ENCODE measurements at places on chromosomes 1 and 21. TPM values are rescaled to one million over a fixed set of nuclear protein-coding genes. Genes with fewer than 3 reads are reported as not detected.

DNA sequence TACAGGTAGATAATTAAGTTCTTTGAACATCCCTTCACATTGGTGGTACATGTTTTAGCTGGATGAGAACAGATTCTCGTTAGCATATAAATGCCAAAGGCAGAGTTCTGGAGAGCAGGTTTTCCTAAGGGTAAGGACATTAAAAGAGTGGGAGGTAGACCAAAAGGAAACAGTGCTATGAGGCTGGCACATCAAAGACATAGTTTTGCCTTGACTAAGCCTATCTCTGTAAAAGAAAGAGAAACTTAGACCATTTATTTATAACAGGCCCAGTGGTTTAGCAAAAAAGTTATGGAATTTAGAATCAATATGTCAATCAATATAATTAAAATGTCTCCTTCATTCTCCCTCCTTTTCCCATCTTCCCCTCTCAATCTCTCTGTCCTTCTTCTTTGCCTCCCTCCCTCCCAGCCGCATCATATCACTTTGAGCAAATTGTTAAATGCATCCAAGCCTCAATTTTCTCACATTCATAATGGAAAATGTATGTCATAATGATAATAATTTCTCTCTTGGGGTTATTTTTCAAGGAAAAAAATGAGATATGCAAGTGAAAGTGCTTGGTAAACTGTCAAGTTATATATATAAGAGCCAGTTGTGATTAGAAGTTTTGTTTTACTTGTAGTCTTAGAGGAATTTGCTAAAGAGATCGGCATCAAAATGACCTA lies 209.9 kb upstream of the SGIP1 start:
- DNase-seq, result no peak

GRCh38 chr1:160777486-160778089 lies 18.4 kb upstream of the LY9 start:
- DNase-seq, result no peak

DNA sequence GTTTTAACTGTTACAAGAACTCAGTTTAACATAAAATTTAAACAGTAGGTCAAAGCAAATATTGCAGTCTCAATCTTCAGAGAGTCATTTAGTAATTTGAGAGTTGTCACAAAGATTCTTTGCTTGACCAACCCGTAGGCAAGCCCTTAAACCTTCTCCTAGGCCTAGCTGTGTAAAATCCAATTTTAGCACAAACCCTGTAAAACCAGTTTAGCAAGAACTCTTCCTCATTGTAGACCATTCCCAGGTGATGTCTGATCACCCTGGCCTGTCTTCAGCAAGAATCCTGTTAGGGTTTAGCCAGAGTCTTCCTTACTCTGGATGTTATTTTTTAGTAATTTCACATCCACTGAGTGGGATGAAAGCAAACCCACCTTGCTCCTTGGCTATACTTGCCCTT lies 30.1 kb downstream of the LRIG2 start:
- no peak for DNase-seq

DNA sequence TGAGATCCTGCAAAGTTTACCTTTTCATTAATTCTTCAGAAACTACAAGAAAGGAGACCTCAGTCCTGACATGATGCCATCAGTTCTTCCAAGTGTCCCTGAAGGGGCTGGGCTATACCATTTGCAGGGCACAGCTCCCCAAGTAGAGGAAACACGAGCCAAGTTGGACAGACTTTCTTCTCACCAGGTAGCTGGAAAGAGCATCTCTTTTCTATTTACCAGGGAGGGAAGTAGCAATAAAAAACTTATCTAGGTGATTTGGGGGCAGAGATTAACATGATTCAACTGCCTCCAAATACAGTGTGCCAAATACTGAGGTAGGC lies 103.9 kb upstream of the KCND3 start:
- DNase-seq, result peak; percentile 79

Gene LCE1D
- total RNA-seq, result not detected

Gene PIGP
- total RNA-seq, result 5.1 TPM

DNA sequence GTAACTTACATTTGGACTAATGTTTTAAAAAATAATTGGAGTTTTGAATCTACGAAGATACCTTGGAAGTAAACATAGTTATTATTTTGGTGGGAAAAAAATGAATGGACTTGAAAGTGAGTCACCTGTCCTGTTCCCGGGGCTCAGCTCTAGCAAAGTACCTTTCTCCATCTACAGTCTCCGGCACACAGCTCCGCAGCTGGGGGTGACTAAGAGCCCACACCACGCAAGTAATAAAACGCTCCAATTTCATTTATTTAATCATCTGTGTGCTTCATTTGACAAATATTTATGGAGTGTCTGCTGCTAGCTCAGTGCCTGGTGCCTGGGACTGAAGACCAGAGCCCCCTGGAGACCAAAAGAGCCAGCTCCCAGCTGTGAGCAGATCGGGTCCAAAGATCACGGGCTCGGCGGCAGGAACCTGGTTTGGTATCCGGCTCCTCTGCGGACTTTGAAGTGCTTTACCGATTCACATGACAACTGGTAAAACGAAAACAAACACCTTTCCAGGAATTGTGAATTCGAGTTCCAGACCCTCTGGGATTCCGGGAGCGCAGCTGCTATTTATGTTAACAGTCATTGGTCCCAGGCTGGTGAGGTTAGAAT lies 1.7 kb upstream of the RIPK4 start:
- DNase-seq, result no peak

GRCh38 chr1:32205401-32206370 lies at the start of gene IQCC:
Gene IQCC, plus strand, starts transcription at chr1:32205671. Its CDS starts 11 bp downstream, at chr1:32205682.
- DNase-seq, result peak; percentile 96

Gene ADGRL4
- total RNA-seq, result 4.4 TPM

- no peak for DNase-seq
These were observed 8.2 kb downstream of the FABP3 start for GRCh38 chr1:31364561-31365250.

GRCh38 chr1:22500471-22500870 lies 48.8 kb downstream of the ZBTB40 start:
- no peak for DNase-seq

Gene TEX38
- not detected for total RNA-seq

DNA sequence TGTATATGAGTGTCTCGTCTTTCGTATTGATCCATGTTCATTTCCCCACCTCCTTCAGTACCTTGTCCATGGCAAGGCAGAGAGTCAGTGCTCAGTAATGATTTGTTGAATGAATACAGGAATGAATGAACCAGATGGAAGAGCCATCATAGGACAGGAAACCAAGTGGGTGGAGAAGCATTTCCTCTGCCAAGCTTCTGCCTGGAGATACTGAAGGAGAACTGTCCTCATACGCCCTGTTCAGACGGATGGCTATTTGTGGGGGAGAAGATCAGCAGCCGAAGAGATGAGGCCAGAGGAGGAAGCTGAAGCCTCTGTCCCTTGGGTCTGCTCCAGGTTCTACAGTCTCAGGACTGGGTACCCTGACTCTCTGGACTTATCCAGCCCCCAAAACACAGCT lies 5.8 kb downstream of the FAM43B start:
- no peak for DNase-seq

DNA sequence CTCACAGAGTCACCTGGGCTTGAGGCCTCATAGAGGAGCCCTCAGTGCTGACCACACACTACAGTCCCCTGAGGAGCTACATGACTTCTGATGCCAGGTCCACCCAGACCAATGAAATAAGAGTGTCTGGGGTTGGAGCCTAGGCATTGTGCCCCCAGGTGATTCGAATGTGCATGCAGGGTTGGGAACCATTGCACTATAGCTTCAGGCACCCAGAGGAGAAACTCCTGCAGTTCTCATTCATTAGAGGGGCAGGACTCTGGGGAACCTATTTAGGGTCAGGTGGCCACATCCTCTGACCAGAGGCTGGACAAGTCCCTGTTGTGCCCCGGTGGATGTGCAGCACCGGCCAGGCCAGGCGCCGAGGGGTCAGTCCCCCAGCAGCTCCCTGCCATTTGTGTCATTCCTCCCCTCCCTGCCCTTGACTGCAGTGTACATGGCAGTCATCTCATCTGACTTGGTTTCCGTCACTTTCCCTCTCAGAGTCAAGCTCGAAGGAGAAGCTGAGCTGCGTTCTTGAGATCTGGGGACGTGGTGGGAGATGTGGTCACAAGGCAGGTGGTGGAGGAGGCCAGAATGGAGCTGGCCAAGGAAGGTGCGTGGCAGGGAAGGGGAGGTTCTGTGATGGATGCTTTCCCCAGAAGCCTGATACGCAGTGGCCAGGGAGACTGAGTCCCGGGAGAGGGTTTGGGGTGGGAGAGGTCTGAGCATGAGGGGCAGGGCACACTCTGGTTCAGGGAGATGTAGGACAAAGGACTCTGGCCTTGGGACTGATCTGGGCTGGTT lies 6.4 kb downstream of the CLDN19 start:
- no peak for DNase-seq

Gene SLAMF6
- total RNA-seq, result not detected

- DNase-seq, result peak; percentile 17
These were observed 579 bp upstream of the ZNF684 start for GRCh38 chr1:40530735-40531380.

DNA sequence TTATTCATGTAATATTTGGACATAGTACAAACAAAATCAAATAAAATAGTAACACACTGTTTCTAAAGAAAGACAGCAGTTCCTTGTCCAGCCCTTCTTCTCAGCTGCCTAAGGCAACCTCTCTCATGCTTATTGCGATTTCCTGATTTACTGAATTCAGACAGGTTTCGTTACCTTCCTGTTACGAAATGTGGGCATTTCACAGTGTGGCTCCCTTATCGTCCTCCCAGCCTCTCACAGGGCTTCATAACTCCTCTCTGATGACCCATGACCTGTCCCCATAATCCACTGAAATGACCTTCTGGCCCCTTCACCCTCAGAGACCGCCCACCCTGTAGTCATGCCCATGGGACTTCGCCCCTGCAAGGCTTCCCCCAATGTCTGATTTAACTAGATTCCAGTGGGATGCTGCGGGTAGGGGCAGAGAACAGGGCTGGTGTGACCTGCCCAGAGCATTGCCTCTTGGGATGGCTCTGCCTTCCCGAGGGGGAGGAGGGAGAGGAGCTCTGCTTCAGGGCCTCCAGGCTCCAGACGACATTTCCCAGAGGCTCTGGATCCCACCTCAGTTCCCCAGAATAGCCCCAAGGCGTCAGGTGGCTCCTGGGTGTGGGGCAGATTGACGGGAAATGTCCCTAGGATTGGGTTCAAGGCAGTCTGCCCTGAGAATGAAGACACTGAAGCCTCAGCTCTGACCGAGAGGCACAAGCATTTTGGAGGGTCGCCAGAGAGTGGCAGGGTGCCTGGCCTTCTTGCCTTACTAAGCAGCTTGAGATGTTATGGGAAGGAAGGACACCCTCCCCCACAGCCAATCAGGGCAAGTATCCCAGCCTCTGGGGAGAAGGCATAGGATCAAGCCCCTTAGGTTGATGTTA lies 20.6 kb downstream of the PADI2 start:
- peak; percentile 67 for DNase-seq

- no peak for DNase-seq
These were observed 169.8 kb downstream of the TTLL7 start for GRCh38 chr1:83829106-83829505.

Gene FCER1G
- 3.8 TPM for total RNA-seq

DNA sequence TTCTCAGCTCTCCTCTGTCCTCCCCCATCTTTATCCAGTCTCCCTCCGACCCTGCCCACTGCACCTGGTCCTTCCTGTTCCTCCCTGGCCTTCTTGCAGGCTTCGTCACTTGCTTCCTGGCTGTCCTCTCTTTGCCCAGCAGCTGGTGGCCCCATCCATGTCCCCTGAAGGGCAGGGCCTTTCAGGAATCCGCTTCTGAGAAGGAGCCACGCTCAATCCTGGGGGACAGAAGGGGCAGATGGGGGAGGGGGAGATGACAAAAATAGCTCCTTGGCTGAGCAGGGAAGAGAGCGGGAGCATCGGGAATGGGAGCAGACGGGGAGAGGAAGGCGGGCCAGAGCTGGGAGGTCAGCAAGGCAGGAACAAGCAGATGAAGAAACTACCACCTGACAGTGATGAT lies 40.7 kb downstream of the SLC30A1 start:
- no peak for DNase-seq

DNA sequence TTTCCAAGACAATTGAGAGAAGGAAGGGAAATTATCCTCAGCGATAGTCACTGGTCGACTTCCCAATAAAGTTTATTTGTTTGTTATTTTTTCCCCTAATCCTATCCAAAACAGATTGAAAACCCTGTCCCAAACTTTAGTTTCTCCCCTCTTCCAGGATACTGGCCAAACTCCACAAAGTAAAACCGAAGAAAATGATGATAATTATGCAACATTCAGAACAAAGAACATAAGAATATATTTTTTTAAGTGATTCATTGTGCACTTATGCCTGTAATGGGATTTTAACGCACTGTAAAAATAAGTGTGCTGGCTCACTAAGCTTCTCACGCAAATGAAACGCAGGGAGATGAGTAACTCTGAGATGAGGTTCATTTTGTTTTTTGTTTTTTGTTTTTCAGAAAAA lies 6.0 kb downstream of the GLIS1 start:
- DNase-seq, result no peak

DNA sequence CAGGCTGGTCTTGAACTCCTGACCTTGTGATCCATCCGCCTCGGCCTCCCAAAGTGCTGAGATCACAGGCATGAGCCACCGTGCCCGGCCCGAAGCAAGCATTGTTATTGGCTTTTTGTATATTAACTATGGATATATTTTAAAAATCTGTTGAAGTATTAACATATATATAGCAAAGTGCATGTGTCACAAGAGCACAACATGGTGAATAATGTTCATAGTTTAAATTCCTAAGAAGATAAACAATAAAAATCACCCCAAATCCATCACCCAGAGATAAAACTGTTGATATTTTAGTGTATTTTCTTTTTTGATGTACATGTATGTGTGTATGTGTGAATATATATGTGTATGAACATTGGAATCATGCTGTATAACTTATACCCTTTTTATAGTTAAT lies 9.1 kb upstream of the FOXE3 start:
- no peak for DNase-seq

Gene AADACL4
- not detected for total RNA-seq

DNA sequence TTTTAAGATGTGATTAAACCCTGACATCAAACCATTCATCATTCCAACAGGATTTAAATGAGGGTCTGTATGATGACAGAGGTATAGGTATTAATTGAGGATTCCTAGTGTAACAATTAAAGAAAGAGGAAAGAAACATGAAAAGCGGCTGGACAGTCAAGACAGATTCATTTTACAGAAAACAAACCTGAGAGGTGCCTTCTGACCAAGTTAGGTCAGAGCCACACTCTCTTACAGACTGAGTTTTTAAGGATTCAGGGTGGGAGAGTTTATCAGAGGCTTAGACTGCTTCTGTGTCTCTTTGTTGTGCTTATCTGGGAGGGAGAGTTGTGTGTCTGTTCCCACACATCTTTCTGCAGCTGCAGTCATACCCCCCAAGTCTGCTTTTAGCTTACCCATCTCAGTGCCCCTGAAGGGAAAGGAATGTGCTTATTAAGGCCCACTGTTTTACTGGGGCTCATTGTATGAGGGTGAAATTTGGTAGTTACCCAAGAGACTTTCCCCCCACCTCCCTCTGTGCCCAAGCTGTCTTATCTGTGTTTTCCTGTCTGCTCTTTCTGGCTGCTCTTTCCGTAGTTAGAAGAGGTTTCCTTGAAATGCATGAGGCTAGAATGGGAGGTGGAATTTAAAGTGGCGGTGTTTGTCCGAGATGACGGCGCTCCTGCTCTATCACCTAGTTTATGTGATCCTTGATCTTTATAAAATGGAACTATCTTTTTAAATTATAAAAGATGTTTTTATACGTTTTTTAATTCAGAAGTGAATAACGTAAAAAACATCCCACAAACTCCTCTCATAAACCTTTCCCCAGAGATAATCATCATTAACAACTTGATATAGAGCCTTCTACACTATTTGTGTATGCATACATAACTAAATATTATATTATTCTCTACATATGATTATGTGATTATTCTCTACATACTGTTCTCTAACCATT lies 96.0 kb upstream of the TNFSF4 start:
- DNase-seq, result no peak

GRCh38 chr1:76232666-76233065 lies 158.1 kb downstream of the ST6GALNAC3 start:
- no peak for DNase-seq

- no peak for DNase-seq
These were observed 3.5 kb downstream of the ITPKB start for GRCh38 chr1:226735576-226735975.
